Neural crest cell (in vitro differentiated cells): ENCODE measurements at places on chromosomes 13 and 19.

GRCh38 chr13:55761986-55762385, 1378.7 kb upstream of the PRR20A start:
- no peak for DNase-seq

GRCh38 chr19:34428549-34429285, 536 bp downstream of the UBA2 start:
- no peak for DNase-seq

DNA sequence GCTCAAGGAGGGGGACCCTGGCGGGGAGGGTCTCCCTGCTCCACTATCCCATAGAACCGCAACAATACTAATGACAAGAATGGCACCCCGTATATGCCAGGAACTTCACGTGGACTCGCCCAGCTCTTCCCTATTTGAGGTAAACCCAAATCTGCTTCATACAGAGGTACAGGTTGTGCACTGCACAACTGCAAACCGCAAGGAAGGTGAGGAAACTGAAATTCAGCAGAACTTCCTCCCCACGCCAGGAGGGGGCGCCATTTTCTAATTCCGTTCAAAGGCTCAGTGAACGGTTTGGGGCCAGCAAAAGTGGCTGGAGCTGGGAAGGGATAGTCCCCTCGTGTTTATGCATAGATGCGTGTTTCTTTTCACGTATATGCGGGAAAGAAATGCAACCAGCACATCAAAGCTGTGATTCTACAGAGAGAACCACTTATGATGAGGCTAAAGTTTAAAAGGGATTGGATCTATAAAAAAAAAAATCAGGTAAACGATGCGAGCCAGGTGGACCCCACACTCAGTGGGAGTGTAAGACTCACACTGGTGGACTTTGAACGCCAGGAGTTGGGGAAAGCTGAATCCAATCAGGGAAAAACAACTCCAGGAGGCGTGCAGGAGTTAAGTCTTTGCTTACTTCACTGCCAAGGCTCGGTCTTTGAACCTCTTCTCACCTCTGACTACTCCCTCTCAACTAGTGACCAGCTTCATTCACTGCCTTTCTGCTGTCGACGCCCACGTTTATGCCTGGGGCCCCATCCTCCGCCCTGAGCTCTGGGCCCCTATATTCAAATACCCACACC, 20.3 kb downstream of the C19orf81 start:
- peak; percentile 51 for DNase-seq

GRCh38 chr13:33145667-33146066, 129.4 kb downstream of the KL start:
- no peak for DNase-seq

GRCh38 chr19:36489920-36490415, 607 bp upstream of the ZNF566 start:
- DNase-seq = peak; percentile 70

DNA sequence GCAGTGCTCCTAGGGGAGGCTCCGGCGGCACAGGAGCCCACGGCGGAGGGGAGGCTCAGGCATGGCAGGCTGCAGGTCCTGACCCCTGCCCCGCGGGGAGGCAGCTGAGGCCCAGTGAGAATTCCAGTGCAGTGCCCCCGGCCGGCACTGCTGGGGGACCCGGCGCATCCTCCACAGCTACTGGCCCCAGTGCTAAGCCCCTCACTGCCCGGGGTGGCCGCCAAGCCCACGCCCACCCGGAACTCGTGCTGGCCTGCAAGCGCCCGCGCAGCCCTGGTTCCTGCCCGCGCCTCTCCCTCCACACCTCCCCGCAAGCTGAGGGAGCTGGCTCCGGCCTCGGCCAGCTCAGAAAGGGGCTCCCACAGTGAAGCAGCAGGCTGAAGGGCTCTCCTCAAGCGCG, 62.2 kb downstream of the SPRY2 start:
- DNase-seq = no peak

DNA sequence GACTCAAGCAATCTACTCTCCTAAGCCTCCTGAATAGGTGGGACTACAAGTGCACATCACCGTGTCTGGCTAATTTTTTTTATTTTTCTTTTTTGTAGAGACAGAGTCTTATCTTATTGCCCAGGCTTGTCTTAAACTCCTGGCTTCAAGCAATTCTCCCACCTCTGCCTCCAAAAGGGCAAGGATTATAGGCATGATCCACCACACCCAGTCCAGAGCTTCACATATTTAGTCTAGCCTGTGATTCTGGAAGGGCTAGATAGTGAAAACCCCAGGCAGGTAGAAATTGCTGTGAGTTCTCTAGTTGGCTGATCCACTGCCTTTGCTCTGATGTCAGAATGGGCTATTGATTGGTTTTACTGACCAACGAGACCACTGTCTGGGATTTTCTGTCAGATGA, 854.6 kb upstream of the MIR17HG start:
- no peak for DNase-seq

GRCh38 chr13:29369060-29369743, 226.3 kb downstream of the SLC7A1 start:
- DNase-seq = peak; percentile 9

GRCh38 chr19:3604987-3605343, 1.7 kb downstream of the TBXA2R start:
- DNase-seq = no peak

GRCh38 chr13:42275098-42275471, 3.1 kb downstream of the AKAP11 start:
- DNase-seq = no peak

- DNase-seq = no peak
Measured at GRCh38 chr13:111469916-111470506, 149.6 kb downstream of the TEX29 start.

DNA sequence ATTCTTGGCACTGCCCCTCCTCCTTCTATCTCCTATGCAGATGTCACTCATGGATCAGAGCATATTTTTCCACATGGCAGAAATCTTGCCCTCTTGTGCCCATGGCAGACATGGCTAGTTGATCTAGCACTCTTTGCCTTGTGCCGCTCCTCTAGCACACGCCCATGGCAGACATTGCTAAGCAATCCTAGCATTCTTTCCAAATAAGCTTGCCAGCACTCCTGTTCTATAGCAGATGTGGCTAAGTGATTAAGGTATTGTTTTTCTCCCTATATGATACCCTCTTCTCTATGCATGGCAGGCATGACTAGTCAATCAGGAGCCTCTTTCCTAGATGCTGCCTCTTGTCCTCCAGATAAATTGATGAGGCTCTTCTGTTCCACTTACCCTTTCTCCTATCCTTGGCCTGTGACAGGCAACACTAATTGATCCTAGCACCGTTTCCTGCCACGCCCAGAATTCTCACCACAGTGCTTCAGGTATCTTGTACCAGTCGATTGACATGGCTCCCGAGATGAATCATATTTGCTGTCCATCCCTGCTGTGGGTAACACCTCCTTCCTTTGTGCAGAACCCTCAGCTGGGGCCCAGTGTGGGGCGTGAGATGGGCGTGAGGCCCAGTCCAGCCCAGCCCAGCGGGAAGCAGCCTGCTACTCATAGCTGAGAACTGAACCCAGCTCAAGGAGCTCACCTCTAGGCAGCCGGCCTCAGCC, 26.9 kb downstream of the TMED1 start:
- no peak for DNase-seq

- DNase-seq = no peak
Measured at GRCh38 chr13:42873081-42873480, 91.7 kb downstream of the FAM216B start.

DNA sequence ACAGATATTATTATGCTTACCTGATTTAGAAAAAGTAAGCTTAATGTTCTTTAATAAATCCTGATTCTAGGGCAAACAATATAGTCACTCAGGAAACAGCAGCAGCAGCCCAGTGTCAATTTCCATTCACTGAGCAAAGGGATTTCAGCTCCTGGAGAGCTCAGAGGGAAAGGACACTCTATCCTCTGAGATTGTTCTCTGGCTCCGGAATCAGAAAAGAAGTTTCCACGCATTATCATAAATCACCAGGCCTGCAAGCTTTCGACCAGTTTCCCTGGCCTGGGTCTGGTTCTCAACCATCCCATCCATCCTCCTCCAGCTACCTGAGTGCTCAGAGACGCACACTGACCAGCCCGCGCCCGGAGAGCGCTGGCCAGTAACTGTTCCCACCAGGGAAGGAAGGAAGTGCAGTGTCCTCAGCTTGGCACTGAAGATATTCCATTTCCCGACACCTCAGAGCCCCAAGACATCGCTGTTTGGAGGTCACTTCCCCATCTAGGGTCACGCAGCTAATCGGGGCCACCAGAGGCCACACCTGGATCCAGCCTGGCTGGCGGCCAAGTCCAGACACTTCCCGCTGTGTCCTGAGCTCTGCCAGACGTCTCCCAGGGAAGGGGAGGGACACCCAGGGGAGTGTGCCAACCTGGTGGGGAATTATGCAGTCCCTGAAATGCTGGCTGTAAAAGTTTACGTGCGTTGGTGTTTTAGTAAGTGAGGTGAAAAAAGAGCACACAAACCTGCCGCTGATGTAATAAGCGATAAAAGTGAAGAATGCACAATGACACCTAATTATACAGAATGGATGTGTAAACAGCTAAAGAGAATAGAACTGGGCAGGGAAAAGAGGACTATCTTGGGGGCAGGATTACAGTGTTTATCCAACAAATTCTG, 29.1 kb downstream of the EPS15L1 start:
- no peak for DNase-seq

DNA sequence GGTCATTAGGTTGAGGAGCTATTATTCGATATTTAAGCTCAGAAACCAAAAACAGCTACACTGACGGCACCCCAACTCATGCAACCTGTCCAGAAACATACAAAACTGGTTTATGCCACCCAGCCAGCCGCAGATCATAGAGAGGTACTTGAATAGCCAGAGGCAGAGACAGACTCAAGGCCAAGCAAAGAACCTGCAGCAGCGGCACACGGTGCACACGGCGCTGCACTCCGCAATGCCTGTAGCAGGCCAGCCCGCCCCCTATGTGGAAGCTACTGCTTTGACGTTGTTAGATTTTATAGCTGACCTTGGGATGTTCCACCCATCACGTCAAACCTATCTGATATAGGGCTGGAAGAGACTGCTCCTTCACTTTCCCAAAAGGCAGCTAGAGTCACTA, 11.9 kb upstream of the DHRS12 start:
- DNase-seq = no peak

- no peak for DNase-seq
Measured at GRCh38 chr13:91879360-91879759, 480.9 kb downstream of the GPC5 start.

DNA sequence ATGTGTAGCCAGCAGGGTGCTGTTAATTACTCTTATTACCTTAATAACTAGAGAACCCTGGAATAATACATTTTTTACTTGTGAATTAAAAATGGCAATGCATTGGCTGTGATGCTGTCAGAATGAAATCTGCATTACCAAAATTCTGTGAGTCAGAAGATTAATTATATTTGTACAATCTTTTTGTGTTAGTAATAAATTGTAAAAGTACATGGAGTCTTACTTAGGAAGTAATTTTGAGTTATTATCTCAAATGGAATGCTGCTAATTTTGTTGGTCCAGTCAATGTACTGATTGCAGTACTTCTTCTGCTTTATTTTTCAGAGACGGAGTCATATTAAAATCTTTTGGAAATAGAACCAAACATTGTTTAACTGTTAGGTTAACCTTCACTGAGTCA, 152.0 kb upstream of the SLC10A2 start:
- DNase-seq = no peak

- DNase-seq = no peak
Measured at GRCh38 chr19:33508941-33509614, 12.5 kb downstream of the PEPD start.

DNA sequence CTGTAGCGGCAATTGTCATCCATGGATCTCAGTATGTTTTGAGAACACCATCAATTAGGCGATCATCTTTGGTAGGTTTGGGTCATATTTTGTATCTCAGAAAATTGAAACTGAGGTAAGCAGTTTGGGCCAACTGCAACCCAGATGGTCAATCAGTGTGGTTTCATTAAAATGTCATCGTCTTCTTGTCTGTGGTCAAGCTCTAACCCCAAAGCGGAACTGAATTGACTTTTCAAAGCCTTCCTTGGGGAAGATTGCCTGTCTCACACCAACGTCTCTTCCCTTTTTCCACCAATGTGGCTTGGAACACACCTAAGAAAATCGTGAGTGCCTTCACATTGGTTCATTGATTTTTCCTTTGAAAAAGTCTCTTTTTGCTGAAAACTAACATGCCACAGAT, 56.3 kb upstream of the UBAC2 start:
- no peak for DNase-seq

- DNase-seq = no peak
Measured at GRCh38 chr13:84445776-84446175, 563.5 kb upstream of the SLITRK1 start.

GRCh38 chr19:42120276-42120980, 11.8 kb downstream of the POU2F2 start:
- DNase-seq = no peak

- DNase-seq = no peak
Measured at GRCh38 chr13:48891586-48891985, 84.1 kb upstream of the FNDC3A start.

- no peak for DNase-seq
Measured at GRCh38 chr13:47719164-47719563, 281.9 kb downstream of the SUCLA2 start.

- peak; percentile 20 for DNase-seq
Measured at GRCh38 chr13:75870397-75870903, 234.3 kb downstream of the LMO7 start.

DNA sequence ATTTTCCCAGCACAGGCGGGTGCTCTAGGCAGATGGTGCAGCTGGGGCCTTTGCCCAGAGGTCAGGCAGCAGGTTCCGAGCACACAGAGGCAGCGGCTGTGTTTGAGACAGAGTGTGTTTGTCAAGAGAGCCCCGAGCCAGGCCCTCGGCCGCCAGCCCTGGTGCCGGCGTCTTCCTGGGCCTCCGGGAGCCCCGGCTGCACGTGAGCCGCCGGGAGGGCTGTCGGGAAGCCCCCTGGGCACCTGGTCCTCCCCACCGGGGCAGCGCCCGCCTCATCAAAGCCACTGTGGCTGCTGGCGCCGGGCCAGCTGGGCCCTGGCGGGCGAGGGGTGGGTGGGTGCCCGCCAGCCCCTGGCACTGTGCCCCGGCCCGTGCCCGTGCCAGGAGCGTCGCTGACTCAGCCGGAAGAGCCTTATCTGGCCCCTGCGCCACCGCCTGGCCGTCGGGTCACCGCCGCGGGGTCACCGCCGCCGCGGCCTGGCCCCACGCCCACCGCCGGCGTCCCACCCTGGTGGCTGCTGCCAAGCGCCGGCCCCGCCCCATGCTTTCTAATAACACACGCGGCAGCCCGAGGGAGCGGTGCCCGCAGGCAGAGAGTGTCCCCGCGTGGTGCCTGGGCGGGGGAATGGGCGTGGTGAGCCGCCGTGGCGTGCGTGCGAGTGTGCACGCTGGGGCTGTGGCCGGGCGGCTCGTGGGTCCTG, 14.9 kb downstream of the ARID3A start:
- DNase-seq = no peak

GRCh38 chr19:17626456-17627015, 61.6 kb downstream of the UNC13A start:
- DNase-seq = no peak

DNA sequence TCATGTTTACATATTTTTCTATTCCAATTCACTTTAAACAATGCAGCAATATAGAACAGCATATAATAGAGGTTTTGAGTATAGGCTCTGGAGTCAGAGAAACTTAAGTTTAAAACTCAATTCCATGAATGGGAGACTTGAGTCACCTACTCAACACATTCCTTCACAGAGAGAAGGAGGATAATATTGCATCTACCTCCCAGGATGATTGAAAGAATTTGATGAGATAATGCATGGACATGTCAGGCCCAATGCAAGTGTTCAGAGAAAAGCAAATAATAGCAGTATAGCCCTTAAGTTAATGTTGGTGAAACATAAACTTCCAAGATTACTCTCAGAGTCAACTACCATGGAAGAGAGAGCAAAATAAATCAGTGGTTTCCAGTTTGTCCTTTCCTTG, 170.2 kb downstream of the DCLK1 start:
- no peak for DNase-seq

- no peak for DNase-seq
Measured at GRCh38 chr19:55546822-55547614, 1.7 kb upstream of the SBK3 start.

- DNase-seq = no peak
Measured at GRCh38 chr19:16876904-16877361, 11.9 kb upstream of the F2RL3 start.
